ENCODE measurements at places on chromosomes 7 and 10.

DNA sequence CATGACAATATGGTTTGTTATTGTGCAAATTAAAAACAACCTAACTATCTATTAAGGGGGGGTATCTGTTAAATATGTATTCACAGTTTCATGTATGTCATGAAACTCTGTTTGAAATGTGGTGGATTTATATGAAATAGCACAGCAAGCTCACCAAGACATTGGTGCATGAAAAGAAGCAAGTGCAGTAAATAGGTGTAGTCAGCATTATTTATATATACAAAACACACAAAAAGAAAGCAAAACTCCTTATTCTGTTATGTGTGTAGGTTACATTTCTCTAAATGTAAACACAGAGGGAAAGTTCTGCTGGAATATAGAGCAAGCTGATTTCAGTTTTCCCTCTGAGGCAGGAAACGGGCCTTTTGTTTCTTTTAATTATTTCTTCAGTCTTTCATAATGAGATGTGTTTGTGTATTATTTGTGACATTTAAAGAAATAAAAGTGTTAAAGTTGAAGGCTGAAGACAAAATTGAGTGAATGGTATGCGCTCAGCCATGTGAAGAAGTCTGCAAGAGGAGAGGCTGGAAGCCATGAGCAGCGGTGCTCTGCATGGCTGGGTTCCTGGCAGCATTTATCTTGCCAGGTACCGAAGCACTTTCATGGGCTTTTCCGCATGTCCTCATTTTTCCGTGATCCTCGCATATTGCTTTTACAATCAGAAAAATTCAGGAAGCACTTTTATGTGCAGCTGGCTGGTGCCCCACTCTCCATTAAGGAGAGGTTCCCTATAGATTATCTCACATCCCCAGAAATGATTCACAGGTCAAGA, 38.5 kb downstream of the GRID1 start:
- no peak for DNase-seq

- no peak for DNase-seq
Measured at GRCh38 chr10:122373721-122374120, 787 bp upstream of the PLEKHA1 start.

- DNase-seq = no peak
Measured at GRCh38 chr7:50393547-50394252, 56.5 kb downstream of the FIGNL1 start.

- no peak for DNase-seq
Measured at GRCh38 chr10:89295597-89295996, 6.2 kb upstream of the IFIT2 start.

DNA sequence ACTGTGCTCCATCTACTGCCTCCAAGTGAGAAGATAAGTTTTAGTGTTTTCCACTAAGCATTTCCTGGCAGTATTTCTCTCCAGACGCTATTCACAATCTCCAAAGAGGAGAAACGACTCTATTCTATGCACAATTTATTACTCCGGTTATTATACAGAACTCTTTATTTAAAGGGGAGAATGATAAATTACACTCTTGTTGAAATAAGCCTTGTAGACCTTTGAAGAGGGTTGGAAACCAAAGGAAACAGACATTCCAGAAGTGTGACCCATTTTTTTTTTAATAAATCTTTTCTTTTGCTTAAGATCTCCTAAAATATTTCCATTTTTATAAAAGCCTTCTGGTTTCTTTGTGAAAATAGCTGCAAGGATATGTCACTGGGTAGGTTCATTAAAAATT, 76.1 kb upstream of the HDAC9 start:
- no peak for DNase-seq

DNA sequence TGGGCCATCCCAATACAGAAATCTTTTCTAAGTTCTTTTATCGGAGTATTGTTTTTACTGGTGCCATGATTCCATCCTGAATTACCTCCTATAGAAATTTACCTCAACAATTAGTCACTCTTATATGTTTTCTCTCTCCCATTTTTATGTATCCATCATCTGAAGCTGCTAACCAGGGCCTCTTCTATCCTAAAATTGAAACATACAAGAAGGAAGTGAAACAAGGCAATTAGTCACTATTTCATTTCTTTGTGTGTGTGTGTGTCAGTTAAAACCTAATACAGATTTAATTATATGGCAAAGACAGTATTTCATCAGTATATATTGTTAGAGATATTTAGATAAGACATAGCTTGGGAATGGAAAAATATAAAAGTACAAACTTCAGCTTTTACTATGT, 148.4 kb upstream of the AHR start:
- no peak for DNase-seq
